ENCODE measurements at places on chromosomes 12 and 14. TPM values are rescaled to one million over a fixed set of nuclear protein-coding genes. Genes with fewer than 3 reads are reported as not detected.

Gene RNASE2
- total RNA-seq = not detected

DNA sequence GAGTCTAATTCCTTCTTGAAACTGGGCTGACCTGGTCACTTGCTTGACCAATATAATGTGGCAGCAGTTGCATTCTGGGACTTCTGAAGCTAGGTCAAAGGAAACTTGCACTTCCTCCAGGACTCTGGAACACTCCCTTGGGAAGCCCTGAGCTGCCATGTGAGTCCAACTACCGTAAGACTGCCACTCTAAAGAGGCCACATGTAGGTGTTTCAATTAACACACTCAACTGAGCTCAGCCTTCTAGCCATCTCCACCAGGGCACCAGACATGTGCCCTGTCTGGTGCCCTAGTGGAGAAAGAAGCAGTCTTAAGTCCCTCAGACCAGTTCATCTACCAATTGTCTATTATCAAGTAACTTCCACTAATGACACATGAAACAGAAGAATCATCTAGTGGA lies 6.1 kb upstream of the TEP1 start:
- no peak for DNase-seq

DNA sequence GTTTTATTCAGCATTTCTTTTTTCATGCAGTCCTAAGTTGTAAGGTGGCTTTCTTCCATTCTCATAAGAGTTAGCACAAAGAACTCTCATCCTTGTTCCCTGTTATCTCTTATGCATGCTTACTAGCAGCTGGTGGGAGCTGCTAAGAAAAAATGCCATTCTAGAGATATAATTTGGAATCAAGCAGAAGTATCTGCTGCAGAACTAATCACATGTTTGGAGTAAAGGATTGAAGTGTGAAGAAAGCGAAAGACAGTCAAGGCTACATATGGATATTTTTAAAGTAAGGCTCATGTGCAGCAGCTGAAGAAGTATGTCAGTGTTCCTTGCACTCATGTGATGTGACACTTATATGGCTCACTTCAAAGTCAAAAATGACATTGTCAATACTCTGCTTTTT lies 116.2 kb upstream of the PCED1B start:
- no peak for DNase-seq

DNA sequence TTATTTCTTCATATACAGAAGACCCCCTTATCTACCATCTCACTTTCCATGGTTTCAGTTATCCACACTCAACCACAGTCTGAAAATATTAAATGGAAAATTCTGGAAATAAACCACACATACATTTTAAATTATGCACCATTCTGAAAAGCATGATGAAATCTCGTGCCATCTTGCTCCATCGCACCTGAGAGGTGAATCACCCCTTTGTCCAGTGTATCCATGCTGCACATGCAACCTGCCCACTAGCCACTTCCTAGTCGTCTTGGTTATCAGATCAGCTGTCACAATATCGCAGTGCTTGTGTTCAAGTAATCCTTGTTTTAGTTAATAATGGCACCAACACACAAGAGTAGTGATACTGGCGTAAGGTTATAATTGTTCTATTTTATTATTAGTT lies 145.7 kb downstream of the C12orf42 start:
- DNase-seq = no peak

GRCh38 chr12:46404225-46404631 lies 31.7 kb upstream of the SLC38A2 start:
- no peak for DNase-seq

DNA sequence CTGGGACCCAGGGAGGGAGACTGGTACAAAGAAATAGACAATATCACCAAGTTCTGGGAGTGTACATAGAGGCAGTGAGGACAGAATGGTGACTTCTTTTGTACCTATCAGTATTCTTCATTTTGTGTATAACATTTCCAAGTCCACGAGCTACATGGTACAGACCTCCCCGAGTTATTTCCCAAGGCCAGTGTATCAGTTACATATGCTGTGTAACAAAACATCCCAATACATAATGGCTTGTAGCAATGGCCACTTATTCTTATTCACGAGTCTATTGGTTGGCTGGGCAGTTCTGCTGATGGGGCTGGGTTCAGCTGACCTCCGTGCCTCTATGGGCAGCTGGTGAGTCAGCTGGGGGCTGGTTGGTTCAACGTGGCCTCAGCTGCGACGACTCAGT lies 98.7 kb upstream of the RFLNA start:
- no peak for DNase-seq

Gene RNASE3
- not detected for total RNA-seq

GRCh38 chr14:32421781-32422180 lies 92.7 kb downstream of the AKAP6 start:
- DNase-seq = no peak

Gene IL26
- not detected for total RNA-seq

- DNase-seq = no peak
Measured at GRCh38 chr12:53950437-53950773, 4.3 kb upstream of the HOXC12 start.

DNA sequence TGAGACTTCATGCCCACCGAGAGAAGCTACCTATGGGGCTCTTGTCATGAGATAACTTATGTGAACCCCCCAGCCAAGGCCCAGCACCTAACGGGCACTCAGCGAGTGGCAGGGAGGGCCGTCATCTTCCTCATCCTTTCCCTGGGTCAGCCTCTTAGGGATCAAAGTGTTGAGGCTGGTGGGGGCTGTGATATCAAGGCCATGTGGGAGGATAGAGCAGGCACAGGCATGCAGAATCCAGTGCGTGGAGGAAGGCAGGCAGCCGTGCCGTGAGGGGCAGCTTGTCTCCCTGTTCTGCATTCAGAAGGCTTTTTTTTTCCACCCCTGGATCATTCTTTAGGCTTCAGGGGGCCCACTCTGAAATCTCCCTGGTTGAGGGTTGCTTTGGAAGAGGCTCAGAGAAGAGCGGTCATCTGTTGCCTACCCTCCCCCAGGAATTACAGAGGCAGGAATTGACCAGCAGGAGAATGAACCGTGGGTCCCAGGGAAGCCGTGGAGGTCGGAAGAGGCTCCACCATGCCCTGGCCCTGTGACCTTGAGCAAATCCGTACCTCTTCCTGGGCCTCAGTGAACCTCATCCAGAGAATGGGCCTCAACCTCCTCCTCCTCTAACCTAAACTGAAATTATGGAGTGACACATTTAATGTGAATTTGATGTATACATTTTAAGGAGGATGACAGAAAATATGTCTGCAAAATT lies 62.8 kb downstream of the BEGAIN start:
- DNase-seq = no peak

DNA sequence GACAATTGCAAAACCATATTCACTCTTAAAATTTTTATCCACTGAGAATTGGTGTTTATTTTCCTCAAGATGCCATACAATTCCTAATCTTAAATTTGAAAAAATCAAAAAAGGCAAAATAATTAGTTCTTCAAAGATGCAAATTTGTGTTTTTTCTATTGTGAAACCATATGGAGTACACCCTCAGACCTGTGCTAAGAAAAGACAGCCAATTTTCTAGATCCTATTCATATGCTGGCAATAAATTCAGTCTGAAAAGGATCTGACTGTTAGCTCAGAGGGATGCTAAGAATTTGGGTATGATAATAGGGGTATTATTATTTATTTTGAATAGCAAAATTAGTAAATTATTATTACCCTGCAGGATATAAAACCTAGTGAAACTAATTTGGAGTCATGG lies 476.9 kb upstream of the SYT1 start:
- no peak for DNase-seq

Gene MUCL1
- not detected for total RNA-seq

Gene KCNC2
- total RNA-seq = not detected

Gene GLIPR1L1
- not detected for total RNA-seq

Gene ANO4
- total RNA-seq = not detected

Gene NEK9
- 58.4 TPM for total RNA-seq

Gene REP15
- not detected for total RNA-seq
